ENCODE measurements at places on chromosomes 1 and 21.

DNA sequence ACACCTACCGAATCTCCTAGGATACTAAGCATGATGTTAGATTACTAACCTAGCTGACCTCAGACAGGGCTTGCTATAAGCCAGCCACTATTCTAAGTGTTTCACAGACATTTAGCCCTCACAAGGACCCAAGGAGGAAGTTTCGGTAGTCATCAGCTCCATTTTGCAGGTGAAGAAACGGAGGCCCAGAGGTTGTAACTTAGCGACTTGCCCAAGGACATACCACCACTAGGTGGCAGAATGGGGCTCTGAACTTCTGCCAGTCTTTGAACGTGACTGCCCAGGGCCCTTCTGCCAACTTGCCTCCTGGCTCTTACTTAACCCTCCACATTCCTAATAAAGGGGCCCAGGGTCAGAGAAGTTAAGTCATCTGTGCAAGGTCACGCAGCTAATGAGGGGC, 283.5 kb downstream of the C1orf94 start:
- peak; percentile 45 for DNase-seq

GRCh38 chr1:156489166-156489934, 11.2 kb downstream of the MEF2D start:
- no peak for DNase-seq

DNA sequence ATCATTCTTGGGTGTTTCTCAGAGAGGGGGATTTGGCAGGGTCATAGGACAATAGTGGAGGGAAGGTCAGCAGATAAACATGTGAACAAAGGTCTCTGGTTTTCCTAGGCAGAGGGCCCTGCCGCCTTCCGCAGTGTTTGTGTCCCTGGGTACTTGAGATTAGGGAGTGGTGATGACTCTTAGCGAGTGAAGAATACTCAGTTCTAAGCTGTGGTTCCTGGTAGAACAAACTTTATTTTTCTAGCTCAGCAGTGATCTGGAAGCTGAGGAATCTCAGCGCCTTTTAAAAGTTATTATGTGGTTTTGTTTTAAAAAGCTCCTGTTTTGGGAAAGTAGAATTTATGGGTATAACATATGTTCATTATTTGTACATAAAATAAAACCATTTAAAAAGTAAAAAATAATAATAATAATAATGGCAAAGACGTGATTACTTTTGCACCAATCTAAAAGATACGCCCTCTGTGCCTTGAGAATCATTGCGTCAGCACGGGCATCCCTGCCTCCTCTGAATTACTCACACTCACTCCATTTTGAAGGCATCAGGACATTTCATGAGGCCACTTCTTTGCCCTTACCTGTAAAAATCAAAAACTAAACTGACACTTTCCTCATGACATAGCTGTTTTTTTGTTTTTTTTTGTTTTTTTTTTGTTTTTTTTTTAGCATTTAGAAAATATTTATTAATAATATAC, 29.7 kb upstream of the TNFRSF1B start:
- no peak for DNase-seq

DNA sequence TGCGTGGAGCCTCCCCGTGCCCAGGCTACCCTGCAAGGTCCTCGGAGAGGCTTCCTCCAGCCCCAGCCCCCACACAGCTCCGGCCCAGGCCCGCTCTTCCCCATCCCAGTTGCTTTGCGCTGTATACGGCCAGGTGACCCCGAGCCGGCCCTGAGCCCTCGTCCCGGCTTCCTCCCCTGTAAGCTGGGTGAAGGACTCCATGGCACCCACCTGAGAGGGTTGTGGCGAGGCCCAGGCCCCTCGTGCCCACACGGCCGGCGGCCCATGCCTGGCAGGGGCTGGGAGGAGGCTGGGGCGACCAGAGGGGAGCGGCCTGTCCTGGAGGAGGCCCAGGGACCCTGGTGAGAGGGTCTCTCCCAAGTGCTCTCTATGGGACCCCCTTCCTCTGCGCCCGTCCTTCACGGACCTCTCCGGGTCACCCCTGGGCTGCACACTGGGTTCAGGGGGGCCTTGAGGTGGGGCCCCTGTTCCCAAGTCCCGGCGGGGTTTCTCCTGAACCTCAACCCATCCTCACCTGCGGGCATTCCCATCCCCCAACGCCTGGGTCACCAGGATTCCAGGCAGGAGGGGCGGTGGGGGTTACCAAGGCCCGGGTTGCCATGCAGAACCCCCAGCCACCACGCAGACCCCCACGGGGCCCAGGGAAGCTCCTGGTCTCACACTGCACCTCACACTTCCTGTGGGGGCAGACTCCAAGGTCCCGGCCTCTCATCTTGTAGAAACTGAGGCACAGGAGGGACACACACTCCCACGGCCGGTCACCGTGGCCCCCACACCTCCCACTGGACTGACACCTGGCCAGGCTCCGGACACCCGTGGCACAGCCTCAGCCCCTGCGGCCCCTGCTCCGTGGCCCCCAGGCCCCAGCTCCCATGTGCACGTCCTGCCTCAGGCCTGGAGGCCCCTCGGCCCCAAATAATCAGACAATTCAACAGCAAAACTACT, 25.2 kb downstream of the COL6A1 start:
- DNase-seq = no peak

GRCh38 chr1:31013187-31013864, 52.2 kb downstream of the PUM1 start:
- no peak for DNase-seq

- peak; percentile 74 for DNase-seq
These were observed at the start of gene MLLT11 for GRCh38 chr1:151060007-151060656. TSS of gene MLLT11 (plus strand) at chr1:151060397. CDS start at chr1:151067225, 6,828 bp downstream.

GRCh38 chr1:92907949-92908684, 53.1 kb downstream of the DIPK1A start:
- no peak for DNase-seq

DNA sequence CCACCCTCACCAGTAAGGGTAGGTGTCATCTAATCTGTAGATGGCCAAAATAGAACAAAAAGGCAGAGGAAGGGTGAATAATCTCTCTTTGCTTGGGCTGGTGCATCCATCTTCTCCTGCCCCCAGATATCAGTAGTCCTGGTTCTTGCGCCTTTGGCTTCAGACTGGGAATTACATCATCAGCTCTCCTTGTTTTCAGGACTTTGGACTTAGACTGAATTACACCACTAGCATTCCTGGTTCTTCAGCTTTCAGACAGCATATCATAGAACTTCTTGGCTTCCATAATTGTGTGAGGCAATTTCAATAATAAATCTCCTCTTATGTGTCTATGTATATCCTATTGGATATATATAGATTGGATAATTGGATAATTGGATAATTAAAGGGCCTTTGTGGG, 403.0 kb upstream of the USP24 start:
- no peak for DNase-seq

GRCh38 chr1:97392701-97393100, 528.1 kb downstream of the DPYD start:
- DNase-seq = no peak

DNA sequence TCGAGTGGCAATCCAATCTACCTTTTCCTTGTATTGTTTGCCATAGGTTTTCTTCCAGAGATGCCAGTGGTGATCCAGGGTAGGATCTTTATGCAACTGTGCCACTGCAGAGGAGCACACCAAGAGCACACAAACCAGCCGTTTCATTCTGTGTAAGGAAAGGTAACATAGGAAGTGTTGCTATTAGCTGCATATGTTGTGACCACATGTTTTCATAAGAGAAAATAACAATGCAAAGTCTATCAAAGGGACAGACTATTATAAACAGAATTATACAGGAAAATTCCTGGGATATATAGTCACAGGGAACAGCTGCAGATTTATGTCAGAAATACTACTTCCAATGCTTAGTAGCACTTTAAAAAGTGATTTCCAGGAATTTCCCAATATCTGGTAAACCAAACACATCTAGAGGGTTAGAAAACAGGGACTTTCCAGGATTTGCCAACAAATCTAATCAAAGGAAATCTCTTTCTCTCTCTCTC, 919 bp downstream of the CTSS start:
- no peak for DNase-seq

- no peak for DNase-seq
These were observed 119.0 kb downstream of the PDE4B start for GRCh38 chr1:65911679-65912078.

DNA sequence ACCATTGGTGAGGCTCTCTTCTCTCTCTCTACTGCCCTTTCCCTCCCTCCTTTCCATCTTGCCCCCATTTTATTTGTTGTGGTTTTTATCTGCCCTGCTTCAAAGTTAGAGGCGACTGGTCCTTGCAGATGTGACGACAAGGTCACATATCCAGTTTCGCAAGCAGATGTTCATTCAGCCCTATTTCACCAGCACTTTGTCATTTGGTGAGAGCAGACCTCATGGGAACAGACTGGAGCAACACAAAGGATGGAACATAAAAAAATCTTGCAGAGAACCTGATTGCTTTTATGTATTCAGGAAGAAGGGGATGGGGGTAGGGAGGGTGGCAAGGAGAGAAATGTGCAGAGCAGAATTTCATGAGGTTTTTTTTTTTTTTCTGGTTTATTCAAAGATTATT, 84.3 kb downstream of the ELAVL4 start:
- no peak for DNase-seq

- DNase-seq = no peak
These were observed 15.5 kb downstream of the TMEM59 start for GRCh38 chr1:54037476-54037875.

DNA sequence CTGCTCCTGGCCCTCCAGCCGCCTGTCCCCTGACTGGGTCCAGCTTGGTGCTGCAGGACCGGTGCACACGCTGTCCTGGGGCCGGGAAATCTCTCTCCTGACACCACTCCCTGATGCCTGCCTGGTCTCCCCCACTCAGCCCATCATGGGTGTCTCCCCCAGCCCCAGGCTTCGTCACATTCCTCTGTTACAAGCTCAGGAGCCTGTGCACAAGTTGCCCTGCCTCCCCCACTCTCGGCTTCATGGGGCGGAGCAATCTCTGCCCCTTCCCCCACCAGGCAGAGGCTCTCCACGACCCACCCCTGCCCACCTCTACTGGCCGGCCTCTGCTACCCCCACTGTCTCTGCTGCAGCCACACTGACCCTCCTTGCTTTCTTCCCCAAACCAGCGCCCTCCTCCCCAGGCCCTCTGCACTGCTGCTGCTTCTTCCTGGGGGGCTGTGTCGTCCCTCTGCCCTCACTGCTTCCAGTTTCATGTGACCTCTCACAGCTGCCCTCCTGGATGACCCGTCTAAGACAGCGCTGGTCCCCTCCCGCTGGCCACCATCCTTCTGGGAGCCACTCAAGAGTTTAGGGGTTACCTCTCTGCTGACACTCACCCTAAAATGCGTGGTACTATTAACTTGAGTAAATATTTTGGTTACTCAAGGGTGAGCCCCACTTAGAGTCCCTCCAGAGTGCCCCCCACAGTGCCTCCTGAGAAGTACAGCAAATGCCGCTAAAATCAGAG, 5.7 kb upstream of the RIPK4 start:
- DNase-seq = no peak

DNA sequence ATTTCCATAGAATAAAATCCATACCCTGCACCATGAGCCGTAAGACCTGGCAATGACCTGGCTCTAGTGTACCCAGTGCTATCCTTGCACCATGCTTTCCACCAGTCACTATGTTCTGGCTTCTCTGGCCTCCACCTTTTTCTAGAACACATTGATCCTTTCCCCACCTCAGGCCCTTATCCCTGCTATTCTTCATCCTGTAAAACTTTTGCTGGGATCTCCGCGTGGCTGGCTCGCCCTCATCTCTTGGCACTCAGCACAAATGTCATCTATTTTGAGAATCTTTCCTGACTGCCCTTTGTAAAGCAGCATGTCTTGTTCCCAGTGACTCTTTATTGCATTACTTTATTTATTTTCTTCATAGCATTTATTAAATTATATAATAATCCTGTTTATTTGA, 169.8 kb upstream of the B3GALT2 start:
- no peak for DNase-seq

DNA sequence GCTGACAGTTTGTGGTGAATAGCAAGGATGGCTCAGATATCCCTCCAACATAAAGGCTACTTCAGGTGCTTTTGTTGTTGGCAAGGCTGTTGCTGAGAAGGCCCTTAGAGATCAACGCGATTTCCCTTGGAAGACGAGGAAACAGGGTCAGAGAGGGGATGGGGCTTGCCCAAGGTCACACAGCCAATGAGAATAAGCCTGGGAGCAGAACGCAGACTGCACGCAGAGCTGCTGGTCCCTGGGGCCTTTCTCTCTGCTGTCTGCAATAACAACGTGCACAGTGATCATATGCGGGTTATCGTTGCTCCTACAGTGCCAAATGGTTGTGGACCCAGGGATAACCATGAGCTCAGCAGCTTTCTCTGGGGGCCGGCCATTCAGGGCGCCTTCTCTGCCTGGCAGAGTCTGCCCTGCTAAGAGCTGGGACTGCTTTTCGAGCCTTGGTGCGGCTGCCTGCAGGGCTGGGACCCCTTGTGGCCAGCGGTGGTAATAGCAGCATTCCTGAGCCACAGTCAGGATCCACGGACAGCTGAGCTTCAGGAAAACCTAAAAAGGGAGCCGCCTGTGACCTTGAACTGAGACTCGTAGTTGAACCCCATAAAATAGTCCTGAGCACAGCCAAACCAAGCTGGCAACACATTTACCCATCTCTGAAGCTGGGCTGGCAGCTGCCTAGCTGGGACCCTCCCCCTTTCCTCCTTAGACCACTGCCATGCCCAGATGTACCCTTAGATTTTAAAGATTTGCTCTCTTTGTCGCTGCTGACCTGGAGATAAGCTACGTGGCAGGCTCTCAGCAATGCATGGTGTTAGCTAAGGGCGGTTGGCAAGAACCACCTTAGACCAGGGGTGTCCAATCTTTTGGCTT, 39.8 kb downstream of the HTR6 start:
- DNase-seq = peak; percentile 57

DNA sequence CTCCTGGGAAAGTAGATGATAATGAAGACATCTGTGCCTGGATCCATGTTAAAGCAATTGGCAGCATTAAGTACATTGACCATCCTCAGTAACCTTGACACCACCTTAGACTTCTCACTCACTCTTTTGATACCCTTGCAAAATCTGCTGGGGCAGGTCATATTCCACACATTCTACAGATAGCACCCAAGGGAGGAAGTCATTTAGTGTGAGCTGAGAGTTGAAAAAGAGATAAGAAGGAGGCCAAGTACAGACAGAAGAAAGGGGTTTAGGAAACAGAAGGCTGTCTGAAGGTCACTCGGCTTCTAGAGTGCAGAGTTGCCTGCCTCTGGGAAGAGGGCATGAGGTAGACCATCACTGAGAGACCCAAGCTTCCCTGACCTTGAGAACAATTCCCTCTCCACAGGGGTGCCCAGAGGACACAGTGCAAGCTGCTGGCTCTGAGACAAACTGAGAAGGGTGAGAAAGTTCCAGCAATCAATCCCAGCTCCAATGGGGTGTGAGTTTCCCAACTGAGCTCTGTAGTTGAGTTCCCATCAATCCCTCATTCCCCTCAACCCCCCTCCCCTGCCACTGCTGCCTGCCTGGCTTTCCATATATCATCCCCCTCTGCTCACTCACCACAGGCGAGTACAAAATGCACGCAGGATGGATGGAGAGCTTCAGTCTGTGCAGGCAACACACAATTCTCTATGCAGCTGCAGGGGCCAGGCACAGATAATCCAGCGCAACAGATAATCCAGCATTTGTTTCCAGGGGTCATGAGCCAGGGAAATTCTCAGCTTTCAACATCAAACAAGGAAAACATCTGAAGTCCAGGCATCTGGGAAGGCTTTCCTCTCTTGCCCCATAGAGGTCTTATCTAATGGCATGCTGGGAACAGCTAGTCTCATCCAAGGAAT, 7.4 kb upstream of the MOB3C start:
- DNase-seq = no peak
